NCI-H1092 (cell line): ENCODE measurements at places on chromosomes 6 and 20.

DNA sequence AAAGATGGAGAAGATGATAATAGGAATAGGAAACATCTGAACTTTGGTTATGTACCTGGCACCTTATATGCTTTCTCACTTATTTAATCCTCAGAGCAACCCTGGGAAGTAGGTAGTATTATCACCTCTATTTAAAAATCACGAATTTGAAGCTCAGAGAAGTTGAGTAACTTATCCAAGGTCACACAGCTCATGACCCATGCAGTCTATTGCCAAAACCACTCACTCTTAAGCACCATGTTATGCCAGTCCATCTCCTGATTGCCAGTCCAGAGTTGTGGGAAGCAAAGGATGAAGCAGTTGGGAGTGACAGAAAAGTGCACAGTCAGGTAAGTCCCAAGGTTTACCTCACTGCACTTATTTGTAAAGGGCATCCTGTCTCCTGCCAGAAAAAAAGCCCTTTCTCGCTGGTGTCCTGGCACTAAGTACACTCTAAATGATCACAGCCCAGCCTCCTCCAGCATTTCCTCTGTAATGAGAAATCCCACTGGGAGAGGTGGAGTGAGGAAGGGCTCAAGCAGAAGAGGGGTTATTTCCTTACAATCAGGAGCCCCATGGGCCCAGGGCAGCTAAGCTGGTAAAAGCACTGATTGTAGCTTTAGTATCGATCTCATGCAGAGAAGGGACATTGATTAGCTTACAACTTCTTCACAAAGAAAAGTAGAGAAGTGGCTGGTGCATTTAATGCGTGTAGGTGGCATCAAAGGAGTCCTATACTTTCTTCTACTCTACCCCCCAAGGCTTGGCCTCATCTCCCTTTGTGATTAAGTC lies 21.3 kb upstream of the SCGN start:
- DNase-seq: no peak

- no peak for DNase-seq
These were observed 88.0 kb downstream of the FRK start for GRCh38 chr6:115972679-115973078.

- no peak for DNase-seq
These were observed 12.0 kb downstream of the UBD start for GRCh38 chr6:29547573-29547972.

GRCh38 chr20:22465622-22466446 lies 118.5 kb downstream of the FOXA2 start:
- DNase-seq: no peak

DNA sequence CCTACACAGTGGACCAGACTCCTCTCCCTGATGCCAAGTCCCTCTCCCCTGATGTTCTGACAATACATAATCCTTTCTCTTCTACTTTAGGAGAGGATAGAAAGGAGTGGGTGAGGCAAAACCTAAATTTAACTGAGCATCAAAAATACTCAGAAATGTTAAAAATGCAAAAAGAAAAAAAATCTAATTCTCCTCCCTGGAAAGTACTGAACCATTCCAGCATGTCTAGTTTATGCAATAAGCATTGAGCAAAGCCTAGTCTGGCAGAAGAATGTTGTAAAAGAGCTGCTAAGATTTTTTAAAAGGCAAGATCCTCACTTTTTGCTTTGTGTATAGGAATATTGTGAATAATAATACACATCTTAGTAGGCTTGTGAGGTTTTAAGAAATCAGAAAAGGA lies 116.6 kb upstream of the STXBP5 start:
- DNase-seq: no peak

DNA sequence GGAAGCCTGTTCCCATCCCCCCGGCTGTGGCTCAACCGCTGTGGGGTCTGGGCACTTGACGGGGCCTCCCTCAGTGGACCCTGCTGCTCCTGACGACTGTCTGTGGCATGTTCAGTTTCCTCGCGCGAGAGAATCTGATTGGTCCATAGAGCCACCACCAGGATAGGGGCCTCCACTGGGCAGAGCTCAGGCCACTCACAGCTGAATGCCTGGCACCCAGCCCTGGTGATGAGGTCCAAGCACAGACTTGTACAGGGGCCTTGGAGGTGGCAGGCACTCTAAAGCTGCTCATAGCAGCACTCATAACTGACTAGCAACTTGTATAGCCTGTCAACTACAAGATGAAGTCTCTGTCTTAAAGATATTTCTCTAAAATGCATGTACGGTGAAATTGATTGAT lies 368.1 kb downstream of the NRN1 start:
- DNase-seq: no peak

DNA sequence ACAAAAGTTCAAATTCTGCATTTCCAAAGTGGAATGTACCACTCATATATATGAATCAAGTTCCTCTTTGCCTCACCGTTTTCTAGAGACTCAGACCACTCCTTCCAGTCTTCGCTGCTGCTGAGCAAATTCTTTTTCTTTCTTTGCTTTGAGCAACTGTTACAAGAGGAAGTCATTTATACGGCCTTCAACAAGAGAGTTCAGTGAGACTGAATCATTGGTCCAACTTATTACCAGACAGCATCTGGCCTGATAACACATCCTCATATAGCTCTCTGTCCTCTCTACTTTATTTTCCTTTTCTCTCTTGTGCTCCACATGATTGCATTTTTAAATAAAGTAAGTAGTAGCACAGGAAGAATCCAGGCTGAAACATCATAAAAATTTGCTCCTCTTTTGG lies 652.7 kb downstream of the PHF3 start:
- no peak for DNase-seq

DNA sequence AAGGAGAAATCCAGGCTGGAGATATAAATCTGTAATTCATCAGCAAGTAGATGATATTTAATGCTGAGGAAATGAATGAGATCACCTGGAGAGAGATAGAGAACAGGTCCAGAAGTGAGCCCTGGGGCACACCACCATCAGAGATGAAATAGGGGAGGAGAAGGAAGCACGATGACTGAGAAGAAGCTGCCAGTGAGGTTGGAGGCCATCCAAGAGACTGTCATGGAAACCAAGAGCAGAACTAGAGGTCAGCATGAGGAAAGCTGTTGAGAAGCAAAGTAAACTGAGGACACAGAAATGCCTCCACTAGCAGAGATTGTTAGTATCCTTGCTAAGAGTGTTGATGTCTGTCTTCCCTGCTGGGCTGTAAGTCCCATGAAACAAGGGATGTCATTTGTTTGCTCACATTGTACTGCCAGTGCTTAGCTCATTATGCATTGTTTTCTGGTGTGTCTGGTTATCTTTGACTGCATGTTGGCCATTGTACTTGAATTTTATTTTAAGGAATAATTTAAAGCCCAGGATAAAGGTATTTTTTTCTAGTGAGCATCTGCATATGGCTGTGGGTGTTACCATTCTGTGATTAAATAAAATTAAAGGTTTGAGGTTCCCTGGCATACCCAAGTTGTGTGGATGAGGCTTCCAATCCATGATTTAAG lies 35.8 kb downstream of the CDH22 start:
- no peak for DNase-seq

DNA sequence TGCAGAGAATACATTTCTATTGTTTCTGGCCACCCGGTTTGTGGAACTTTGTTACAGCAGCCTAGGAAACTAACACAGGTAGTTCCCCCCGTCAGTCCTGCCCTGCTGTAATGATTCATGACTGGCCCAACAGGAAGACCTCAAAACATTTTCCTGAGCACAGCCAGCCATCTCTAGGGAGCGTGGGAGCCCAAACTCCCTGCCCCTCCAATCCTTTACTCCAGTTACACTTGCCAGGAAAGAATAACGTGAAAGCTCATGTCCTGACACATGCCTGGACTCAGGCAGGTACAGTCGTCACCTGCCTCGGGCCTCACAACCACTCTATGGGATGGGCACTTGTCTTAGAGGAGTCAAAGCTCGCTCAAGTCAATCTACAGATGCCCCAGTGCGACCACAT lies 8.4 kb downstream of the TXNDC5 start:
- DNase-seq: no peak

GRCh38 chr6:53348371-53349208 lies at the start of gene ELOVL5:
ELOVL5 (minus strand) TSS chr6:53348950; CDS start chr6:53295699, 53,251 bp downstream.
- peak; percentile 93 for DNase-seq

DNA sequence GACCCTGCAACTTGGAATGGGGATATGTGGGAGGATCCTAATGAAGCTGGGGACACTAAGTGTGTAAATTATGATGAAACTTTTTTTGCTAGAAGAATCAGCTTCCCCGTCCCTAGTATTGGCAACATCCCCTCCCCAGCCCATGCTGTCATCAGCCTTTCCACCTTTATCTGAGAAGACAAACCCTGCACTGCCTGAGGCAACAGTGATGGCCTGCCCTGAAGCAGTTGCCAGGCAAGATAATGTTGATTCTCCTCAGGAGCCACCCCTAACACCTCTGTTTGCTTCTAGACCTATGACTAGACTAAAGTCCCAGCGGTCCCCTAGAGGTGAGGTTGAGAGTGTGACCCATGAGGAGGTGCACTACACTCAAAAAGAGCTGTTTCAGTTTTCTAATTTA lies 27.1 kb downstream of the MICA start:
- no peak for DNase-seq

DNA sequence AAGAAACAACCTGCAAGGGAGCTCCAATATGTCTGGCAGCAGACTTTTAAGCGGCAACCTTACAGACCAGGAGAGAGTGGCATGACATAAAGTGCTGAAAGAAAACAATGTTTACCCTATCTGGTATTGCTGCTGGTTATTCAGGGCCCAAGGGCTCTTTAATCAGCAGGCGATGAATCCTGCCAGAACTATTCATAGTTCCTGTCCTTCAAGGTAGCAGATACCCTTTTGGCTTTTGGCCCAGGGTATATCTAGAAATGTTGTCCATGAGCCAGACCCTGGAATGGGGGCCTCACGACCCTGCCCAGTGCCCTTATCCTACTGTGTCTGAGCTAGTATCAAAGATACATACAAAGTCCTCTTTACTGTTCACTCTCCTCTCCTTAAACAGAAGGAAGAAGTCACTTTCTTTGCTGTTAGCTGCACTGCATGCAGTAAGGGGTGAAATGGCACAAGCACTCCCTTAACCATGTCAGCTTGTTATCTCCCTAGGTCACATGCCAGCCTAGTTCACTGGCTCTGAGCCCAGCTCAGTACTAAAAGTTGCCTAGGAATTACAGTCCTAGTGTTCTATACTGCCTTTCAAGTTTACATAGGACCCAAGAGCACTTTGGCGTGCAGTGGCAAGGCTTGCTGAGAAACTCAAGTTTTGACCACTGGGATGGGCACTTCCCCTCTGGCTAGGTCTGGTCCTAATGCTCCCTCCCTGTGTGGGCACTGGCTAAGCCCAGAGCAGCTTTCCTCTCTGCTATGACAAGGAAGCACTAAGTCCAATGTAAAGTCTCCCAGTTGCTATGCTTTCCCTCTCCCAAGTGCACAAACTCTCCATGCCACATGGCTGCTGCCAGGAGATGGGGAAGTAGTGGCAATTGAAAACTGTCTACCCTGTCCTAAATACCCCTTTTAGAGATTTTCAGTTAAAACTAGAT lies 122.0 kb downstream of the HTR1B start:
- DNase-seq: no peak

- DNase-seq: no peak
These were observed at the start of gene IPCEF1 for GRCh38 chr6:154356690-154357089. IPCEF1 (minus strand) TSS chr6:154356803; CDS start chr6:154265947, 90,856 bp downstream.

- DNase-seq: no peak
These were observed 26.7 kb downstream of the ZNF337 start for GRCh38 chr20:25669826-25670422.

DNA sequence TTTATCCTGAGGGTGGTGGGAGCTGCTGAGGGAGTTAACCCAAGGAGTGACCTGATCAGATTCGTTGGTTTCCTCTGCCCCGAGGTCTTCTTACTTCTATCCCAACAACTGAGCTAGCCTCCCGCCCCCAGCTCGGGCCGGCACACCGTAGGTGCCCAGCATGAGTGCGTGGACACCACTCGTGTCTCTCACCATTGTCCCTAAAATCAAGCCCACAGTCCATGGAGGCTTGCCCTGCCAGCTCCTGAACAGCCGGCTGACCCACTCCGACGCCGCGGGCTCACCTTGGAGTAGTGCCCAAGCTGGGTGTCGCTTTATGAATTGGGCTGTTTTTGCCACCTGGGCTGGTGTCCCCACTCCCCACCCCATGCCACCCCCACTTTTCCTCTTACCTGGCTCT lies 59.0 kb upstream of the CCDC167 start:
- no peak for DNase-seq

- no peak for DNase-seq
These were observed 80.6 kb downstream of the LAMA2 start for GRCh38 chr6:128963561-128963960.
